ENCODE measurements at places on chromosomes 5 and 9.

DNA sequence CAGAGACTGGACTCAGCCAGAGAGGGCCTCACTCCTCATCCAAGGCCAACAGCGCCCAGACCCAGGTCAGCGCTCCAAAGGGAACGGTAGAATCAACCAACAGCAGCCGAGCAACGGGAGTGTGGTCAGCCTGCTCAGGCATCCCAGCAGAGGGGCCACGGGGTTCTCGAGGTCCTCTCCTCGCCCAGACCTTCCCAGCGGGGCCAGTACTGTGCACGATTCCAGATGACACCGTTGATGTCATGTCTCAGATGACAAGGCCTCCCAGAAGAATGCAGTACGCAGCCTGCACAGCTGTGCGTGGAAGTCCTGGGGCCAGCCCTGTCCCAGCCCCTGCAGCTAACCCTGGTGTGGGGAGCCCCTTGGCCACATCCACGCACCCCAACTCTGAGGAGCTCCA, 141.0 kb upstream of the PPP1R26 start:
- DNase-seq: no peak

DNA sequence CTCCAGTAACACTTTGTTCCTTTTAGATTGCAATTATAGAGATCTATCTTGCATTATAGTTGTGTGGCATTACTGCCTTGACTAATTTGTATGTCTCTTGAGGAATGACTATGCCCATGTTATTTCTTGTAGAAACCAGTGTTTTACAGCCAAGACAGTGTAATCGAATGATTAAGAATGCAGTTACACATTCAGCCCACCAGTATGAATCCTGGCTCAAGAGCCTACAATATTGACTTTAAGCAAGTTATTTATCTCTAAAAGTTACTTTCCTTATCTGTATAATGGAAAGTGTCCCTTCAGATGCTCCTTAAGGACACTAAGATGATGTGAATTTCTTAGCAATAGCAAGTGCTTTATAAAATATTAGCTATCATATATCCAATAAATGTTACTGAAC, 9.7 kb upstream of the SNX24 start:
- no peak for DNase-seq

GRCh38 chr5:126456217-126456820, 33.1 kb downstream of the GRAMD2B start:
- no peak for DNase-seq

DNA sequence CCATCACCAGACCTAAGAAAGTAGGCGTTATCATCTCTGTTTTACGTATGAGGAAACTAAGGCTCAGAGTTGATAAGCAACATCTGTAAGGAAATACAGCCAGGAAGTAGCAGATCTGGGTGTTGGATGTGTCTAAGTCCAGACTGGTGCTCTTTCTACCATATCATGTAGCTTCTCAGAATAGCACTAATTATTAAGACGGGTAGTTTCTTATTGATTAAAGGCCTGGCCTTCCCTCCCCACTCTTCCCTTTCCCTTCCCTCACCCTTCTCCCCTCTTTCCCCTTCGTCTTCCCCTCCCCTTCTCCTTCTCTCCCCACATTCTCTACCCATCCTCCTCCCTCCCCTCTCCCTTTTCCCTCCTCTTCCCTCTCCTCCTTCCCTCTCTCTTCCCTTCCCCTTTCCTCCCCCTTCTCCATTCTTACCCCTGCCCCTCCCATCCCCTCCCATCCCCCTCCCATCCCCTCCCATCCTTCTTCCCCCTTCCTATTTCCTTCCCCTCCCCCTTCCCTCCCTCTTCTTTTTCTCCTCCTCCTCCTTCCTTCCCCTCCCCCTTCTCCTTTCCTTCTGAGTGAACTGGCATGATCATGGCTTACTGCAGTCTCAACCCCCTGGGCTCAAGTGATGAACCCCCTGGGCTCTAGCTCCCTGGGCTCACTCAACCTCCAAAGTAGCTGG, 79.4 kb downstream of the SNX24 start:
- no peak for DNase-seq

- no peak for DNase-seq
Observed at GRCh38 chr9:72581694-72582093, 60.3 kb downstream of the TMC1 start.

DNA sequence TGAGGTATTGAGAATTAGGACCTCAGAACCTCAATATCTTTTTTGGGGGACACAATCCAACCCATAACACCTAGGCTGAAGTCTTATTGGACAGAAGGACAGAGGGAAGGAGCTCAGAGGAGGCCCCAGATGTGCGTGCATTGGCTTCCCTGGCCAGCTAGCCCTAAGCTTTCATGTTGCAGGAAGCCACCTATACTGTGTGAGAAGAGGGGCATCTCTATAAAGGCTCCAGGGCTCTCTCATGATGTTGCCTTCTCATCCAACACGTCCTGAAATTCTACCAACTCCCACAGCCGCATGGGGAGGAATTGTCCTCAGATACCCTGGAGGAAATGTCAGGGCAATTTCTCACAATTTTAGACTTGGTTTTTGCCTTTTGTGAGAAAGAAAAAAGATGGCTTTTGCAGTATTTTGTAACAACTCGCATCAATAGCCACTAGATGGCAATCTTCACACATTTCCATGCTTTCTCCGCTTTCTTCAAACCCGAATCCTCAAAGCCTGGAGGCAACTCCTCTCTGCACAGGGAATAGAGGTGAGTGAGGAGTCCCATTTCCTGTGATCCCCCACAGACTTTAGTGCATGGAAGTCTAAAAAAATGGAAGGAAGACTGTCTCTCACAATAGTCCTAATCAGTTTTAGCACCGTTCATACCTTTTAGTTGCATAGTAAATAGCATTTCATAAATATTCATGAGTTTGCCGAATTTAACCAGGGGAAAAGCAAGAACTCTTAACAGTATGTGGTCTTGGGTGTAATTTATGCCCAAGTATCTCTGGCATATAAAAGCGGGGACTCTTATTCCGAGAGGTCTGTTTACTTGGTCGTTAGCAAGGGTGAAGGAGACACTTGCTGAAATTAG, 7.4 kb upstream of the PPP3R2 start:
- no peak for DNase-seq

GRCh38 chr9:87285183-87285850, 212.3 kb upstream of the DAPK1 start:
- DNase-seq: no peak

DNA sequence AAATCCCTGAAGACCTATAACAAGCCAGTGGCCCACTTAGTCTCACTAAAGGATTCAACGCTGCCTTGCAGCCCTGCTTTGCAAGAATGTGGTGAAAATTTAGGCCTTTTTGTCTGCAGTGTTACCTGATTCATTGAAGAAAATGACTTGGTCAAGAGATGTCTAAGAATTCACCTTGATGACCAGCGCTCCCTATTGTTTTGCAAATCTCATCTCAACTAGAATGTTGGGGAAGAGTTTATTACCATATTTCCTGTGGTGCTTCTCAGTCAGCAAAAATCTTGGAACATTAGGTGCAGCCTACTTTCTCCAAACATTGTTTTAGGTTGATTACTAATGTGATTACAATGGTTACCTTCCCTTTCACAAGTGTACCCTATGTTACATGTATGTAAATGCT, 53.5 kb downstream of the PLK2 start:
- no peak for DNase-seq

DNA sequence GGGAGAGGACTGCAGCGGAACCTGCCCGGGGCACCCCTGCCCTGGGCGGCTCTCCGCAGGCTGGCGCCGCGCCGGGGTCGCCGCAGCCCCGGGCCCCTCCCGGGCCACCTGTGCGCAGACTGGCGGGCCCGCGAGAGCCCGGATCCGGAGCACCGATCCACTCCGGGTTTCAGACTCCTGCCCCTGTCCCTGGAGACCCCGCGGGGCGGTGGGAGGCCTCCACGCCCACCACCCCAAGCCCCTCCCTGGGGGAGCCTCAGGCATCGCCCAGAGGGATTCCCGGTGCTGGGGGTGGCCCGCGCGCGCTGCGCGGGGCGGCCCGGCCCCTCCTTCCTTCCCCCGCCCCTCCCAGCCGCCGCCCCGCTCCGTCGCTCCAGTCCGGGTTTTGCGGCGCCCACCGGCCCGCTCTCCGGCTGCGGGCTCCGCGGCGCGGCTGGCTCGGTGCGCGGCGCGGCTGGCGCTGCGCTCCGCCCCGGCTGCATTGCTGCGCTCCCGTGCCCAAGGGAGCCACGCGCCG, at the start of gene UNC5A:
TSS of gene UNC5A (plus strand) at position 479 of the 517 bp plus-strand sequence. CDS start 192 bp downstream, outside the sequence.
- DNase-seq: no peak

- no peak for DNase-seq
Observed at GRCh38 chr9:105466898-105467455, 19.1 kb downstream of the FSD1L start.

- no peak for DNase-seq
Observed at GRCh38 chr5:62376064-62376463, 27.6 kb downstream of the DIMT1 start.

DNA sequence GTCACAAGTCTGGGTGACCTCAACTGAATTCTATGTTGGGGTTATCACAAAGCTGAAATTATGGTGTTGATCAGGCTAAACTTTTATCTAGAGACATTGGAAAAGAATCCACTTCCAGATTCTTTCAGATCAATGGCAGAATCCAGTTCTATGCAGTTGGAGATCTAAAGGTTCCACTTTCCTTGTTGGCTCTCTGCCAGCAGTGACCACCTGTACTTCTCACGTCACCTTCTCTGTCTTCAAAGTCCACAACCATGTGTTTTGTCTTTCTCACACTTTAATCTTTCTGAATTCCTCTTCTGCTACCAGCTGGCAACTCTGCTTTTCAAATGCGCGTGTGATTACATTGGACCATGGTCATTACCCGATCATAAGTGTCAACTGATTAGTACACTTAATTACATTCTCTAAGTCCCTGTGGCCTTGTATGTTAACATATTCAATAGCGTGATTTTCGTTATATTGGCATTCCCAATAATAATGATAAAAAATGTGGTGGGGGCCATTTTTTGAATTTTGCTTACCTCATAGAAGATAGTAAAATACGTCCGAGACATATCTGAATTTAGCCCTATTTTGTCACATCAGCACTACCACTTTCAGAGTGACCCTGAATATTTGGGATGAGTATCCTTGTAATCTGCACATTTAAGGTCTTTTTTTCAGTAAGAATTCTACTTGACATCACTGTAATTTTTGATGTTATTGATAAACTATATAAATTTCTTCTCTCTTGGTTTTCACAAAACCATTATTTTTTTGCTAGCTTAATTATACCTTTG, 73.7 kb upstream of the PRDM9 start:
- no peak for DNase-seq

GRCh38 chr9:135604437-135605237, 34.7 kb downstream of the GLT6D1 start:
- peak; percentile 9 for DNase-seq

DNA sequence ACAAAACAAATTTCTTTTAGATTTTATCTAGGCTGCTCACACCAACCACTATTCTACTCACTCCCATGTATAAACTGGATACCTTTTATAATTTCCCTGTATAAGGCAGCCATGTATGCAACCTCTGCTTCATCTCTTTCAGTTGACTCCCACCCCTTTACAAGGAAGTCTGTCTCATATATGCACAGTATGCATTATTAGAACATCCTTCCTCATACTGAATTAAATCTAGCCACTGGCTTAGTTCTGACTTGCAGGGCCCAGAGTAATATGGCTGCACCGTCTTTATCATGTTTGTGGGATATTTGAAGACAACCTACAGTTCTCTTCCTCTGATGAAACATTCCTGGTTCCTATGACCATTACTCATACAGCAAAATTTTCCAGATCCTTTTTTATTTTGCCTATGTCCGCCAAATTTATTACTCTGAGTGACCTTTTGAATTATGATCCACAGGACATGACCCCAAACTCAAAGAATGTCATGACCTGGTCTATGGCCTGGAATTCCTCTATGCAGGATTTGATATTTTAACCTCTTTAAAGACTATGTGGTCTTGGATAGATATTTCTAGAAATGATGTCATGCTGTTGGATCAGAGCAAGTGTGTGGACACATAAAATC, 76.6 kb upstream of the ITGA1 start:
- no peak for DNase-seq

- no peak for DNase-seq
Observed at GRCh38 chr9:23849379-23850035, 23.5 kb upstream of the ELAVL2 start.

DNA sequence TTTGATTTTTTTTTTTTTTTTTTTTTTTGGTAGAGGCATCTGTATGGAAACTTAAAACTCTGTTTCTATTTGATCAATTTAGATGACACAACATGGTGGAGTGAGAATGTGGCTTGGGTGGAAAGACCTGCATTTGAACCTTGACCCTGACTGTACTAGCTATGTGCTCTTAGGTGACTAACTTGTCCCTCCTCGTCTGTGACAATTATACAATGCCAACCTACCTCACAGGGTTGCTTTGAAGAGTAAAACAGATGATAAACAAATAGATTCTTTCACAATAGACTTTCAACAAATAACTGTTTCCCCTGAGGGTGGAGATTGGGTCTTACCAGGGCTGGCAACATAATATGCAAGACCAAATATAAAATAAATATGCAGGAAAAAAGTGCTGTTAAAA, 109.3 kb downstream of the CRB2 start:
- no peak for DNase-seq

DNA sequence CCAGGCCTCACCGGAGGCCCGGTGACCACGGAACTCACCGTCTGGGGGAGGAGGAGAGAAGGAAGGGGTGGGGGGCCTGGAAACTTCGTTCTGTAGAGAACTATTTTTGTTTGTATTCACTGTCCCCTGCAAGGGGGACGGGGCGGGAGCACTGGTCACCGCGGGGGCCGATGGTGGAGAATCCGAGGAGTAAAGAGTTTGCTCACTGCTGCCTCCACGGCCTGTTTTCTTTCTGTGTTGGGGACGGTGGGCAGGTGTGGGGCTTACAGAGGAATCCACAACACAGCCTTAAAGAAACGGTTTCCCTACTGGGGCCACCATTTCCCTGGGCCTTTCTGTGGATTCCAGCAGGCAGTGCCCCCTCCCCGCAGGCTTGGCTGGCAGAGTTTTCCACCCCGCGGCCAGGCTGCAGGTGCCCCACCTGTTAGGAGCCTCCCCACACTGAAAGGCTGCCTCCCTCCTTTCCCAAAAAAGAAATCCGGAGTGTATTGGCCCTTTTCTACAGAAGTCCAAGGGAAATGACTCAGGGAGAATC, 80.8 kb downstream of the NTNG2 start:
- DNase-seq: no peak
